ENCODE measurements at places on chromosomes 16 and 17. TPM values are rescaled to one million over a fixed set of nuclear protein-coding genes. Genes with fewer than 3 reads are reported as not detected.

GRCh38 chr17:79938336-79939093 is 97.2 kb downstream of the TBC1D16 start:
- DNase-seq, result no peak

Gene MSLN
- 13.1 TPM for polyA plus RNA-seq

Gene EVPLL
- 1.1 TPM for polyA plus RNA-seq

GRCh38 chr16:66263168-66263972 is 103.1 kb upstream of the CDH5 start:
- no peak for DNase-seq

- peak; percentile 29 for DNase-seq
Measured at GRCh38 chr16:56451753-56452689, 667 bp downstream of the OGFOD1 start.

GRCh38 chr17:34485999-34486398 is 93.4 kb upstream of the TMEM132E start:
- DNase-seq, result no peak

- no peak for DNase-seq
Measured at GRCh38 chr16:50311891-50312501, 45.6 kb downstream of the ADCY7 start.

Gene PLLP
- 31.9 TPM for polyA plus RNA-seq

GRCh38 chr17:35791681-35792350 is 3.6 kb downstream of the MMP28 start:
- DNase-seq, result no peak

Gene YPEL3
- 78.4 TPM for polyA plus RNA-seq

GRCh38 chr17:39144416-39144840 is 7.0 kb downstream of the PLXDC1 start:
- DNase-seq, result no peak

DNA sequence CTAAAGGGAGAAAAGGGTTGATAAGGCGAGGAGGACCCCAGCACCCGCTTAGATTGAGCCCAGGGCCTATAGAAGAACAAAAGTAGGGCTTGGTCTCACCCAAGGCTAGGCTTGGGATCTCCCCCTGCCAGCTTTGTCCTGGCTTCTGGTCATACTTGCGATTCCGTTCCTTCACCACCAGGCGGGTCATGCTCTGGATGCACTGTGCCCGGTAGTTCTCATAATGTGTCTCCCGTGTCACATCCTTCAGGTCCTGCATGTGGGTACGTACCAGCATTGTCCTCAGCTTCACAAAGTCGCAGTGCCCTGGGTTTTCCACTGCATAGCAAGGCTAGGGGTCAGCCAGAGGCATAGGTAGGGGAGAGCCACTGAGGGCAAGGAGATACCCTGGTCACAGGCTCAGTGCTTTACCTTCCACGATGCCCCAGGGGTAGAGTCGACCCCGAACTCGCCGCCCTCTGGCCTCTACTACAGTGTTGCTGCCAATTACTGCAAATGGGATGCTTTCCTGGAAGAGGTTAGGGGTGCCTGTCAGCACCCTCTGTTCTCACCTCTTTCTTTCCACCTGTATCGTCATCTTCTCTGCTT is 6.5 kb upstream of the MTMR4 start:
- DNase-seq, result no peak

DNA sequence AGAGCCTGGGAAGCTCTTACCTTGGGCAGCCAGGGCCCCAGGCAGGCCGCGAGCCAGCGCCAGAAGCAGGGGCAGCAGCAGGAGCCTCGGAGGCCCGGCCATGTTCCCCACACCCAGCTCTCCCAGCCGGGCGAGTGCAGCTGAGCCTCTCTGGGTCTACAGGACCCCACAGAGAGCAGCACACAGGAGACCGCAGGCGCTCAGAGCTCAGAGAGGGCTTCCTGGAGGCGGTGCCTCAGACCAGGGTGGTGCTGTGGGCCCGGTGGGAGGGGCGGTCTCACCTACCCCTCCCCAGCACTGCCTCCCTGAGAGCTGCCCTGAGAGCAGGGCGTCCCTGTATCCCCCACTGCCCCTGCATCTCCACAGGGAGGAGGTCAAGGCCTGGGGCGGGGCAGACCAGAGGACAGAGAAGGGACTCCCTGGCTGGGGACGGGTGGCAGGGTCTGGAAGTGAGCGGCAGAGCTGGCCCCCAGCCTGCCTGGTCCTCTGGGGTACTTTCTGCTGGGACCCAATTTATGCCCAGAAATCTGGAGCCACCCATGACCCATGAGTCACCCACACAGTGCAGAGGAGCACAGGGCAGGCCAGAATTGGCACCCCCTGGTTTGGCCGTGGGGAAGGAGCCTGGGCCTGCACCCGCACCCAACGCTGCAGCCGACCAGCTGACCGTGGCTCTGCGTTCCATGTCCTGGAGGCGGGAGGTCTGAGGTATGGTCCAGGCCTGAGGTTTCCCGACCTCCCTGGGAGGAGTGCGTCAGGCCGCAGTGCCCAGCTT is at the start of gene CD7:
Gene CD7, minus strand, starts transcription at position 215 of the 775 bp plus-strand sequence. Its CDS starts 113 bp downstream, at position 102.
- no peak for DNase-seq

Gene WNT9B
- 0.16 TPM for polyA plus RNA-seq

DNA sequence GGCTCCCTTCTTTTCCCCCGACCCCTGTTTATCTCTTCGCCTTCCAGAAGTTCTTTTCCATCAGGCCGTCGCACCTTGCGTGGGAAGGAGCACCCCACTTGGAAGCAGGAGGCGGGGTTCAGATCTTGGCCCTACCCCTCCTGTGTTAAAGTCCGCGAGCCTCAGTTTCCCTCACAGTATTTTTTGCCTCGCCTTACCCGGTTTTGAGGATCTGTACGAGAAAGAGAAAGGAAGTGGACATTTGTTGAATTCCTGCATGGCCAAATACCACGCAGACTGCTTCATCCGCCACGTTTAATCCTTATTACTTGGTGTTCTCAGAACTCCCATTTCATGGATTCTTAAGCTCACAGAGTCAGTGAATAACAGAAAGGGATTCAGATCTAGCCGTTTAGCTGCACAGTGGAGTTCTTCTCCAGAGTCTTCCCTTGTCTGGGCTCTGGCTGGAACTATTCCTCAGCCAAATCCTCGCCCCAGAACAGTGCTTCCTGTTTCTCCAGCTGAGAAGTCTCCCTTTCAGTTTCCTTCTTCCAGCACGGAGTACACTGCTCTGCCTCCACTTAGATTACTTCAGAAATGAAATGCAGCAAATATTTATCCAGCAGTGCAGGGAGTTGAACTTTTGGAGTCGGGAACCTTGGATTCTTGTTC is 590 bp downstream of the TMEM219 start:
- no peak for DNase-seq

DNA sequence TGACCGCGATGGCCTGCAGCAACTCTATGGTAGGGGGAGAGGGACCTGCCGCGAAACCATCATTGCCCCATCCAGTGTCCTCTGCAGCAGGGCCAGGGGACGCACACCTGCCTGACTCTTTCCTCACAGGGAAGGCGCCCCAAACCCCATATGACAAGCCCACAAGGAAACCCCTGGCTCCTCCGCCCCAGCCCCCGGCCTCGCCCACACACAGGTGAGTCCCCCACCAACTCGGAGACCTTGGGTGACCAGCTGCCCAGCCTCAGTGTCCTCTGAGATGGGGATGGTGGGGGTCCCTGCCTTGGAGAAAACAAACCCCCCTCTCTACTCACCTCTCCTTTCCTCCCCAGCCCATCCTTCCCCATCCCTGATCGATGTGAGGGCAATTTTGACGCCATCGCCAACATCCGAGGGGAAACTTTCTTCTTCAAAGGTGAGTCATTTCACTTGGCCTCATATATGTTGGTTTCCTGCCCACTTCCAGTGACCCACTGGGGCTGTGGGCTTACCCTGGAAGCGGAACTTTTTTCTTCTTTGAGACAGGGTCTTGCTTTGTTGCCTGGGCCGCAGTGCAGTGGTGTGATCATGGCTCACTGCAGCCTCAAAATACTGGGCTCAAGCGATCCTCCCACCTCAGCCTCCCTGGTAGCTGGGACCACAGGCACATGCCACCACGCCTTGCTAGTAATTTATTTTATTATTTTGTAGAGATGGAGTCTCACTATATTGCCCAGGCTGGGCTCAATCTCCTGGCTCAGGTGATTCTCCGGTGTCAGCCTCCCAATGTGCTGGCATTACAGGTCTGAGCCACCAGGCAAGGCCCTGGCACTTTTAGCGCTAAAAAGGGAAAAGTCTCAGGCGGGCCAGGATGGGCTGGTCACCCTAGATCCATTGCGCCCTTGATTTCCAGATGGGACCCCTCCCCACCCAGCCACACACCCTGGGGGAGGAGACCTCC is 8.0 kb upstream of the IL32 start:
- no peak for DNase-seq

GRCh38 chr17:32741381-32741780 is 135.5 kb downstream of the MYO1D start:
- DNase-seq, result no peak

- no peak for DNase-seq
Measured at GRCh38 chr17:17851103-17852002, 14.6 kb upstream of the SREBF1 start.

- DNase-seq, result no peak
Measured at GRCh38 chr16:49464093-49464492, 90.5 kb downstream of the C16orf78 start.

GRCh38 chr17:39045948-39046679 is 78.9 kb upstream of the FBXO47 start:
- DNase-seq, result no peak

Gene KRT20
- 0.58 TPM for polyA plus RNA-seq

- no peak for DNase-seq
Measured at GRCh38 chr16:82456683-82457082, 170.1 kb upstream of the CDH13 start.

Gene ERBB2
- 190 TPM for polyA plus RNA-seq

- DNase-seq, result no peak
Measured at GRCh38 chr17:38464251-38464722, 36.0 kb downstream of the ARHGAP23 start.

GRCh38 chr17:14302091-14302430 is 1.2 kb downstream of the HS3ST3B1 start:
- no peak for DNase-seq

DNA sequence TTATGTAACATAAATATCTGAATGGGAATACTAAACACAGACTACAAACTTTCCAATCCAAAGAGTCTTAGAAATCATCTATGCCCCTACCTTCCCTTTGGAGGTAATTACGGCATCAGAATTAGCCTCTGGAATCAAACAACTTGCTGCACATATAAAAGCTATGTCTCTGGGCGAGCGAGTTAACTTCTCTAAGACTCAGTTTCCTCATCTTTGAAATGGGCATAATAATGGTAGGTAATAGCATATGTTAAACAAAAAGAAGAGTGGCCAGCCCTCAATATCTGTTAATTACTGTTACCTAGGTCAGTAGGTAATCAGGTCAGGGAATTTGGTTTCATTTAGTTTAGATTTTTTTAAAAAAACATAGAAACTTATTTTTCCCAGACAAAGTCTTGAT is 153.5 kb downstream of the TOX3 start:
- DNase-seq, result no peak

- no peak for DNase-seq
Measured at GRCh38 chr17:39283896-39284295, 58.2 kb upstream of the STAC2 start.

DNA sequence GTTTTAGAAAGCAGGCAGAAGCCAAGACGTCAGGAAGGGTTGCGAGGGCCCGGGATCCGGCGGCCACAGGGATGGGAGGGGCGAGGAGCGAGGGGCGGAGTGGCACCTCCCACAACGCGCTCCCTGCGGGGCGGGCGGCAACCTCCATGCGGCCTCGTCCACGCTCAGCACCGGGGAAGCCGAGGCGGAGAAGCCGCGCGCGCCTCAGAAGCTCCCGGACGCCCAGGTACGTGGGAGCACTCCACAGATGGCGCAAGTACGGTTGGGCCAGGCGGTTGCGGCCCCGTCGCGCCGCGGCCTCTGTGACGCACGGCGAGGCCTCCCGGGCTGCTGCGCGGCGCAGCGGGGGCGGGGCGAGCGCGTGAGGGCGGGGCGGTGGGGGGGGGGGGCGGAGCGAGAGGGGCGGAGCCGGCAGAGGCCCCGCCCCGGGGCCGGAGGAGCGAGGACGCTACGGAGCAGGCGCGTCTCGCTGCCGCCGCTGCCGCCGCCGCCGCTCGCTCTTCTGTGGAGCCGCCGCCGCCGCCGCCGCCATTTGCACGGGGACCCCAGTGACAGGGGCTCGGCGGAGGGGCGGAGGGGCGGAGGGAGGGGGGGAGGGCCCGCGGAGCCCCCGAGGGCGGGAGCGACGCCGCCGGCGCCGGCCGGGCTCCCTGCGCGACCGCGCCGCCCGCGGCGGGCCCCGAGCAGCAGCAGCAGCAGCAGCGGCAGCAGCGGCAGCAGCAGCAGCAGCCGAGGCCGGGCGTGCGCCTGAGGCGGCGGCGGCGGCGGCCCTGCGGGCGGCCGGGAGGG is at the start of gene TENT4B:
Gene TENT4B, plus strand, starts transcription at position 500 of the 789 bp plus-strand sequence. CDS start 316 bp downstream, outside the sequence.
- DNase-seq, result peak; percentile 71

GRCh38 chr16:8108991-8109509 is 481.3 kb downstream of the TMEM114 start:
- DNase-seq, result no peak

DNA sequence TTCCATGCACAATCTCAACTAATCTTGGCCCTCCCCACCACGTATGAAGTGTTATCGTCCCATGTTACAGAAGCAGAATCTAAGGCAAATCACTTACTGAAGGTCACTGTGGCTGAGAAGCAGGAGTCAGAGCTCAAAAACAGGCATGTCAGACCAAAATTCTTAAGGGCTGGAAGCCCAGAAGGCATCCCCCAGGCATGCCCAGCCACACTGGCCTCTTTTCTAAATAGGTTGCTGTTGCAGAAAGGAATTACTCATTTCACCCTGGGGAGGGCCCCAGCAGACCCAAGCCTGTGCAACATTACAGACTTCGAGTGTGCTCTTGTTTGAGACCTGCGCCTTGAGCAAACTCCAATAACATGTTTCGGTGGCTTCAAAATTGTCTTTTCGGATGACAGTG is 194.1 kb downstream of the RBFOX1 start:
- no peak for DNase-seq

DNA sequence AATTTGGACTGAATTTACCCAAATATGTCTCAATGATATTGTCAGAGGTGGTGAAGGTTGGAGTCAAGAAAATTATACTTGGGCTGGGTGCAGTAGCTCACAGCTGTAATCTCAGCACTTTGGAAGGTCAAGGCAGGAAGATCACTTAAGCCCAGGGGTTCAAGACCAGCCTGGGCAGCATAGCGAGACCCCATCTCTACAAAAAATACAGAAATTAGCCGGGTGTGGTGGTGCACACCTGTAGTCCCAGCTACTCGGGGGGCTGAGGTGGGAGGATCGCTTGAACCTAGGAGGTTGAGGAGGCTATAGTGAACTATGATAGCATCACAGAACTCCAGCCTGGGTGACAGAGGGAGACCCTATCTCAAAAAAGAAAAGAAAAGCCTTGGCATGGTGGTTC is 40.9 kb downstream of the LAT start:
- no peak for DNase-seq

Gene PLCD3
- 106 TPM for polyA plus RNA-seq

GRCh38 chr16:53207810-53208752 is 153.3 kb downstream of the CHD9 start:
- DNase-seq, result peak; percentile 80

- no peak for DNase-seq
Measured at GRCh38 chr17:39450051-39450450, 1.0 kb downstream of the MED1 start.

DNA sequence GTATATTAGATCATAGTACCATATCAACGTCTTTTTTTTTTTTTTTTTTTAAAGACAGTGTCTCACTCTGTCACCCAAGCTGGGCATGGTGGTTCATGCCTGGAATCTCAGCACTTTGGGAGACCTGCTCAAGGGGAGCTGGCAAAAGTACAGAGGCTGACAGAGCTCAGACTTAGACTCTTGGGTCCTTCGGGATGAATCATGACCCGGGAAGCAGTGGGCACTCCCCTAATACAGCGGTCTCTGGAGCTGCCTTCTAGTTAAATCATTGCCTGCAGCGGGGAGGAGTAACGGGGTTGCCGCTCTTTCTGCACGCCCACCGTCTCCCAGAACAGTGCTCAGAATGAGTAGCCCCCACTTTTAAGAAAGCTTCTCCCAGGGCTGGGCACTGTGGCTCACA is 174.4 kb downstream of the CPPED1 start:
- DNase-seq, result no peak

GRCh38 chr16:75202069-75202590 is 4.8 kb downstream of the CTRB2 start:
- no peak for DNase-seq
